ENCODE measurements at places on chromosomes 1 and 21. TPM values are rescaled to one million over a fixed set of nuclear protein-coding genes. Genes with fewer than 3 reads are reported as not detected.

DNA sequence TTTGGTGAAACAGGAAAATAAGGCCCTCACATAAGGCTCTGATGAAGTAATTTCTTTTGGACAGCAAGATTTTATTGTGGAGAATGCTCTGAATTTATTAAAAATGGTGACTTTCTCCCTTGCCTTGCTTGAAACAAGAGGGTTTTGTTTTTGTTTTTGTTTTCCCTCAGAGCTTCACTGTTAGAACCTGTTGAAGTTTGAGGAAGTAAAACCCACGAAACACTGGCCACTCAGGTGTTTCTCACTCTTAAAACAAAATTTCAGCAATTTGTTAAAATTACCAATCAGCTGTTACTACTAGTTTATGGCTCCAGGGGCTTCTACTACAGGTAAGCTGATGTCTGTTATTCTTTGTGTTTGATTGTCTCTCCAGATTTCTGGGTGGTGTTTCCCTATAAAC, 112.6 kb upstream of the B3GALT2 start:
- no peaks in the 10 kb centered on the region for H3K27me3 ChIP-seq
- no peak overlapping the region for H3K27ac ChIP-seq
- H3K4me3 ChIP-seq: no peak overlapping the region
- DNase-seq: no peak
- no peaks in the 10 kb centered on the region for H3K4me1 ChIP-seq

GRCh38 chr1:226722901-226723656, 16.0 kb downstream of the ITPKB start:
- peak overlapping the region; percentile 14 for H3K27ac ChIP-seq

DNA sequence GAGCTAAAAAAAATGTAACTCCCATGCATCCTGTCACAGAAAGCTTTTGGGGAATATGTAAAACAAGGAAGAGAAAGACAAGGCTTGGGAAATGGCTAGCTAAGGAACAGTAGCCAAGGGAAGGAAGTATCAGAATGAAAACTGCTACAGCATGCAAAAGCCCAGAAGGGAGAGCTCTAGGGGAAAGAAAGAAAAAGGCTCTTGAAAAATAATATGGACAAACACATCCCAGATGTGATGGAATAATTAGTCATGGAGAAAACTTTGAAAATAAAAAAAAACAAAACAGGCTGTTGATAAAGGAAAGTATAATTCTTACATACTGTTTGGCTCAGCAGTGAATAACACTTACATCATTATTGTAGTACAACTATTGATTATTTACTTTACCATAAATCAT, 47.9 kb upstream of the VCAM1 start:
- no peak overlapping the region for H3K4me3 ChIP-seq
- H3K27me3 ChIP-seq: no peaks in the 10 kb centered on the region
- no peak for DNase-seq
- H3K27ac ChIP-seq: no peak overlapping the region
- H3K4me1 ChIP-seq: no peaks in the 10 kb centered on the region

DNA sequence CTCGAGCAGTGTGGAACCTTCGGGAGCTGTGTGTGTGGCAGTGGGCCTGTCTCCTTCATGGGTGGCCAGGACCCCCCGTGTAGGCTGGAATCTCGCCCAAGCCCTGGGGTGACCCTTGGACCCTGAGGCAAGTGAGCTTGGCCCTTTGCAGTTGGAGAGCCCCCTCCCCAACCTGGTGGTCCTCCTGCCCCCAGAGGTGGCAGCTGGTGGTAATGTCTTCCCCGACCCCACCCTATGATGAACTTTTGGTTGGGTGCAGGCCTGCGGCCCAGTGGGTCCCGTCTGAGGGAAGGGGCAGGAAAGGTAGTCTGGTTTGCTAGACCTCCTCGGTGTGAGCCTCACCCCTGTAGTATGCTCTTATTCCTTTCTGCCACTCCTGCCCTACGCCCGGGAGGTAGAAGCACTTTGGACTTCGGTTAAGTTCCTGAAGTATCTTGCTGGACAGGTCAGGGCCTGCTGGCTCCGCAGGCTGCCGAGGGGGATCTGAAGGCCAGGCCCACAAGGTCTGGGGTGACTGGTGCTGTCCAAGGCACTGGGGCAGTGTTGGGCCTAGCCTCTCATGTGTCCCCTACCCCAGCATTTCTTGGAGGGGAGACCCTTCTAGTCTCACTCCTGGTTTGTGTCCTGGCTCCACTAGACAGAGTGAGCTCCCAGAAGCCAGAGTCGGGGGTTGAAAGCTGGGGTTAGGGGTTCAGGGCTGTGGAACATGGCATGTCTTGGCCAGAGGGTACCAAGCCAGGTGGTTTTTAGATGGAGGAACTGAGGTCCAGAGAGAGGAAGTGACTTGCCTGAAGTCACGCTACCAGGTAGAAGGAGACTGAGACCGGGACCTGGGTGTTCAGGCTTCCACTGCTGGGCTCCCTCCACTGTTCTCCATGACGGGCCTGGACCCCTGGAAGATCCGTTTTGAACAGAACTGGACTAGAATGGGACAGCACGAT, 1.8 kb downstream of the ZNF362 start:
- peaks cover 12% of the 10 kb centered on the region for H3K4me1 ChIP-seq
- H3K36me3 ChIP-seq: no peaks in the 10 kb centered on the region
- DNase-seq: peak; percentile 30
- peak overlapping the region; percentile 35 for H3K4me3 ChIP-seq
- peak overlapping the region; percentile 82 for H3K27ac ChIP-seq
- no peaks in the 10 kb centered on the region for H3K27me3 ChIP-seq

DNA sequence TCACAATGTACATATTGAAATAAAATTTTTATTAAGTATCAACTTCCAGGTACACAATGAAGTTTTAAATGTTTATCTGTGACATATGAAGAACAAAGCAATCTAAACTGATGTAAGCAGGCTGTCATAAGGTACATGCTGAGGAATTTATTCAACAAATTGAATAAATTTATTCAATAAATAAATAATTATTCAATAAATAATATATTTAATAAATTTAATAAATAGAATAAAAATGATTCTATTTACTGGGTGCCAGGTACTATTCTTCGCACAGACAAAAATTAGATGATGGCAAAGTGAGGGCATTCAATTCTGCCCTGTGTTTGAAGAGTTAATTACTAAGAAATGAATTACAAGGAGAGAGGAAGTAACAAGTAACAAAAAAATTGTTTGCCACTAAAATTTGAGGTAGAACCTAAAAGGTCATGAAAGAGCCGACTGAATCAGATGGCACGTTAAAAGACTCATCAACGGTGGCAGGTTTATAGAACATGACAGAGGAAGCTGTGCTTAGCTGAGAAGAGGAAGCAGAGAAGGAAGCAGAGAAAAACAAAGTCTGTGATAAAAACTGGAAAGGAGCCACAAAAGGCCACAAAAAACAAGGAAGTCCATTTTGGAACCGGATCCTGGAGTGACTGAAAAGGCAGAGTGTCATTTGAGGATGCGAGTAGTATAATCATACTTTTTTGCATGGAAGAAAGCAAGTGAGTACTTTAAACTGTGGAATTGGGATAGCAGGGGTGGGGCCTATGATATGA, 2.2 kb upstream of the USP24 start:
- peaks cover 9% of the 10 kb centered on the region for H3K4me1 ChIP-seq
- no peak overlapping the region for H3K27ac ChIP-seq
- H3K4me3 ChIP-seq: no peak overlapping the region
- H3K27me3 ChIP-seq: no peaks in the 10 kb centered on the region

DNA sequence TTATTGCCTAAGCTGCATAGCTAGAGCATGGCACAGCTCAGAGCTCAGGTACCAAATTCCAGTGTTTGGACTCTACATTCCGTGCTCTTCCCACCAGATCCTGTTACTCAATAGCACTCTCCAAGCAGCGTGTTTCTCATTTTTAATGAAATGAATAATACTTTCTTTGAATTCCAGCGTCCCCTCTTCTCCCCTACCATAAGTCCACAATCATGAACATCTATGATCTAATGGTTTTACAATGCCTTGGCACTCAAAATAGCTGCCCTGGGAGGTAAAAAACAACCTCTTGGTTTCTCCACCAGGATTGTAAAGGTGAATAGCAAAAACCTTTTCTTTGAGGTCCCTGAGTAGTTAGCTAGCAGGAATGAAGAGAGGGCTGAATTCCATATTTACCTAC, 480.0 kb upstream of the PKN2 start:
- H3K4me1 ChIP-seq: no peaks in the 10 kb centered on the region
- DNase-seq: no peak
- H3K4me3 ChIP-seq: no peak overlapping the region
- H3K36me3 ChIP-seq: no peaks in the 10 kb centered on the region

GRCh38 chr1:189538271-189538670, 939.4 kb downstream of the BRINP3 start:
- H3K4me1 ChIP-seq: no peaks in the 10 kb centered on the region
- H3K4me3 ChIP-seq: no peak overlapping the region
- H3K27me3 ChIP-seq: no peaks in the 10 kb centered on the region
- DNase-seq: no peak

DNA sequence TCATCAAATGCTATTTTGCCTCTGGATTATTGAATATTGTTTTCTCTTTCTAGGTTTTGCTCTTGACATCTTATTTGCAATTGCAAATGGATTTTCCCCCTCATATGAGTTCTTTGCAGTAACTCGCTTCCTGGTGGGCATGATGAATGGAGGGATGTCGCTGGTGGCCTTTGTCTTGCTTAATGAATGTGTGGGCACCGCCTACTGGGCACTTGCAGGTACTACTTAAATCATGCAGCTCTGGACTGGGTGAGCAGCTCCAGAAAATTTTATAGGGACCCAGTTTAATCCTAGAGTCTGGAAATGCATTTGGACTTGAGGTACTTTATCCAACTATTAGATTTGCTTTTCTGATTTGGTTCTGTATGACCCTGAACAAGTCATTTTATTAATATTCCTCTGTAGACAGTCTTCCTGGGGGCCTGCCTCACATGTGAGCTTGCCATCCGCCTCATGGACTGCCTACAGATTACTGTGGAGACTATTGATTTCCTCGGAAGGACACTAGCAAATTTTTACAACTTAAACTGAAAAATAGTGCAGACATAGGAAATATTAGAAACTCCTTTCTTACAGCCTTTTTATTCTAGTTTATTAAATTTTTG, 44.5 kb downstream of the SLC22A15 start:
- H3K36me3 ChIP-seq: no peaks in the 10 kb centered on the region
- no peaks in the 10 kb centered on the region for H3K27me3 ChIP-seq
- H3K27ac ChIP-seq: no peak overlapping the region
- H3K4me1 ChIP-seq: no peaks in the 10 kb centered on the region

GRCh38 chr1:87638636-87639035, 310.0 kb downstream of the LMO4 start:
- H3K4me3 ChIP-seq: no peak overlapping the region
- H3K36me3 ChIP-seq: no peaks in the 10 kb centered on the region
- H3K4me1 ChIP-seq: no peaks in the 10 kb centered on the region
- no peaks in the 10 kb centered on the region for H3K27me3 ChIP-seq

DNA sequence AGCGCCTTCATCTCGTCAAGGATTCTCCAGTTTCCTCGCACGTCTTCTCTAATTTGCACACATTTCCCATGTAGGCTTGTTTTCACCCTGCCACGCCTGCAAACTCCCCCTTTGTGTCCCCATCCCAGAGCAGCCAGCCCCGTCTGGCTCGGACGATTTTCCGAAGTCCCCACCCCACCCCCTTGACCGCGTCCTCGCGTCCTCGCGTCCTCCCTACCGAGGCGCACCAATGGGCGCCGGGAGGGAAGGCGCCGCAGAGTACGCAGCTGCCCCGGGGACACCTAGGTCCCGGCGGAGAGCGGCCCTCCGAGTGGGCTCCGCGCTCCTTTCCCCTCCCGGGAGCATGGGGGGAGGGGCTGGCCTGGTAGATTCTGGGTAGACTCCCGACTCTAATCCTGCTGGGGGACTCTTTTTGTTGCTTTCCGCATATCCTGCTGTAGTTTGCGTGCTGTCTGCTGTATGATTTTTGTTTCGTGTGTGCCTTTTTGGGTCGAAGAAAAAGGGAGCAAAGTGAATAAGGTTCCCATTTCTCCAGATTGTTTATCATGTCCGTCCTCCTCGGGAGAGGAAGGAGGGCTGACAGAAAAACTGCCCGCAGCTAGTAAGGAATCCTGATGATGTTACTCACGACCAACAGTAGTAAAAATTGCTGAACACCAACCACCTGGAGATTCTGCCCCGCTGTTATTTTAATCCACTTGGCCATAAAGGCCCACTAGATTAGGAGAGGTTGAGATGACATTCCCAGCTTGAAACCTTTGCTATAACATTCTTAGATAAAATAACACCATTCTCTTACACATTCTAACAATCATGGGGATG, 1.5 kb downstream of the CACHD1 start:
- no peaks in the 10 kb centered on the region for H3K27me3 ChIP-seq
- no peaks in the 10 kb centered on the region for H3K36me3 ChIP-seq
- H3K4me1 ChIP-seq: peaks cover 13% of the 10 kb centered on the region
- no peak overlapping the region for H3K27ac ChIP-seq
- H3K4me3 ChIP-seq: peak overlapping the region; percentile 80
- DNase-seq: peak; percentile 77

DNA sequence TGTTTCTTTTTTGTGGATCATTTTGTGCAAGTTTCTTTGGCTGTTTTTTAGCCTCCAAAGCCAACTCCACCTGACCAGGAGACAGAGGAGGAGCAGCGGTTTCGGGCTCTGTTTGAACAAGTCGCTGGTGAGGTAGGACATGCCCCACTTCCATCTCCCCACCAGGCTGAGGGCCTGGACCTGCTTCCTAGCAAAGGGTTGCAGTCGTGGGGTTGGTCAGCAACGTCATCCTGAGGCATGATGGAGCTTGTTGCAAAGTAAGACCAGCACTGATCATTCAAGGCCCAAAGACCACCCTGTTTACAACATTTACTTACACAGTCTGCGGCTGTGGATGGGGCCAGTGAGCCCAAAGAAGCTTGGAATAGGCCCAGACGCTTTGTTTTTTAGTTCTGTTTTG, 40.3 kb downstream of the CAPN9 start:
- no peaks in the 10 kb centered on the region for H3K4me1 ChIP-seq
- H3K36me3 ChIP-seq: no peaks in the 10 kb centered on the region
- H3K27me3 ChIP-seq: no peaks in the 10 kb centered on the region
- H3K27ac ChIP-seq: no peak overlapping the region
- no peak for DNase-seq

GRCh38 chr1:204359474-204360255, at the start of gene PLEKHA6:
PLEKHA6 (minus strand) TSS chr1:204359929; CDS start chr1:204273727, 86,202 bp downstream.
- H3K4me3 ChIP-seq: no peak within 1 kb of the TSS
- H3K27ac ChIP-seq: no peak within 1 kb of the TSS
- no peaks in the 10 kb centered on the region for H3K36me3 ChIP-seq
- DNase-seq: no peak
- H3K4me1 ChIP-seq: peaks cover 7% of the 10 kb centered on the region

GRCh38 chr1:119331915-119332314, 36.7 kb upstream of the HAO2 start:
- H3K4me1 ChIP-seq: peaks cover 3% of the 10 kb centered on the region
- DNase-seq: no peak
- H3K4me3 ChIP-seq: no peak overlapping the region
- H3K27me3 ChIP-seq: no peaks in the 10 kb centered on the region

GRCh38 chr21:28699596-28700259, 292.9 kb downstream of the LTN1 start:
- no peak overlapping the region for H3K27ac ChIP-seq
- H3K27me3 ChIP-seq: no peaks in the 10 kb centered on the region
- H3K4me1 ChIP-seq: no peaks in the 10 kb centered on the region
- DNase-seq: no peak
- H3K4me3 ChIP-seq: no peak overlapping the region

Gene SEMA4A
- 5.4 TPM for polyA plus RNA-seq

Gene EFNA4
- polyA plus RNA-seq: 6.2 TPM

Gene KISS1
- polyA plus RNA-seq: 5.2 TPM

Gene NGF
- polyA plus RNA-seq: 1.1 TPM
